ENCODE measurements at places on chromosomes 3 and 15.
A peak's percentile ranks its signal among the peaks of the same experiment; 100 is the strongest.

- no peak for DNase-seq
These were observed 887.2 kb downstream of the NAALADL2 start for GRCh38 chr3:175746308-175746707.

- DNase-seq = no peak
These were observed 1.1 kb downstream of the CMTM8 start for GRCh38 chr3:32239307-32240158.

GRCh38 chr3:24387000-24387399 is 107.7 kb downstream of the THRB start:
- DNase-seq = no peak

DNA sequence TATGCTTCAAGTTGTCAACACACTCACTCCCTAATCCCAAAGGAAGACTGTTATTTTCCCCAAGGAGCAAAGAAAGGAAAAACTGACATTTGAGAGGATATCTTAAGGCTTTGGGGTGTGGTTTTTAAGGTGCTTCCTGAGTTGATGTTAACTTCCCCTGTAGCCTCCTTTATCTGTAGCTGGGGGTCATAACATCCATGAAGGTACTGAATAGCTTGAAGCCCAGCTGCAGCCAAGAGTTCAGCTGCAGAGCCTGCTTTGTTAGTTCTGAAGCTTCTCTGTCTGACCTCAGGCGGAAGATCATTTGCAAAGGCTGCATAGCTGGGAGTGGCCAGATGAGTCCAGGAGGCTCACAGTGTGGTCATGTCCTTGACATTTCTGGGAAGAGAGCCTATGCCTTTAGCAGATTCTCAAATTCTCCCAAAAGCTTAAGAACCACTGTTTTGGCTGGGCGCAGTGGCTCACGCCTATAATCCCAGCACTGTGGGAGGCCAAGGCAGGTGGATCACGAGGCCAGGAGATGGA is 165.4 kb downstream of the SV2B start:
- DNase-seq = no peak

DNA sequence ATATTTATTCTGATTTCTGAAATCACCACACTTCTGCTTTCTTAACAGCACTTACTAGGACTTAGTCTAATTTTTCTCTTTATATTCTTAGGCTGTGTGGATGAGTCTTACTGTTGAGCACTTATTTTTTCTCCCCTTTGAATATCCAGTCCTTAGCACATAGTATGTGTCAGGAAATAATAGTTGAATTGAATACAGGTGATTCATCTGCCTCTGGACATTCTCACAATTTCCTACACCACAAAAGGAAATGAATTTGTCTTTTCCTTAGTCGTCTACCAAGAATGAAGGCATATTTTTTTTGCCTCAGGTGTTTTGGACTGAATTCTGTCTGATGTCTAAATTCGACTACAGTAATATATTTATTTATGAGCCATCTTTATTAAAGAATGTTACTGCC is 204.2 kb downstream of the GHSR start:
- DNase-seq = no peak

- DNase-seq = no peak
These were observed 319.4 kb upstream of the NR2F2 start for GRCh38 chr15:96011136-96011535.

DNA sequence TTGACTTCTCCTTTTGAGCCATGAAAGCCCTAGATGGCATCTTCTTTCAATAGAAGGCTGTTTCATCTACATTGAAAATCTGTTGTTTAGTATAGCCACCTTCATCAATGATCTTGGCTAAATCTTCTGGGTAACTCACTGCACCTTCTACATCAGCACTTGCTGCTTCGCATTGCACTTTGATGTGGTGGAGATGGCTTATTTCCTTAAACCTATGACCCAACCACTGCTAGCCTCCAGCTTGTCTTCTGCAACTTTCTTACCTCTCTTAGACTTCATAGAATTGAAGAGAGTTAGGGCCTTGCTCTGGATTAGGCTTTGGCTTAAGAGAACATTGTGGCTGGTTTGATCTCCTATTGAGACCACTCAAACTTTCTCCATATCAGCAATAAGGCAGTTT is 189.8 kb downstream of the PLCL2 start:
- no peak for DNase-seq

GRCh38 chr3:37114251-37115145 is 59.9 kb downstream of the LRRFIP2 start:
- DNase-seq = no peak

GRCh38 chr3:55574671-55575070 is 87.6 kb upstream of the WNT5A start:
- no peak for DNase-seq

GRCh38 chr3:124688581-124689454 is 41.4 kb upstream of the UMPS start:
- peak; percentile 27 for DNase-seq

DNA sequence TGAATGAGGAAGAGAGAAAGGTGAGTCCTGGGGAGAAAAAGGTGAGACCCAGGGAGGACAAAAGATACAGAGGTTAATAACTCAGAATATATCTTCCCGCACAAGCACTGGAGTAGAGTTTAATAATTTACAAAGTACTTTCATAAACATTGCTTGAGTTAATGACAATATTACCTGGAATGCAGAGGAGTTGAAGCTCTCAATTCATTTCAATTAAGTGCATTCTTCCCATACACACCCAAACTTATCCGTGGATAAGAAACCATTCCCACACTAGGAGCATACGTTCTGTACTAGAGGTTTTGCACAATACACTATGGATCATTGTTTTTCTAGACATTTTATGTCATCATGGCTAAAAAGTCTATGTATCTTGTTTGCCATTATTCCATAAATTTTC is 23.3 kb upstream of the KNG1 start:
- DNase-seq = no peak

GRCh38 chr3:22308871-22309270 is 557.9 kb upstream of the ZNF385D start:
- DNase-seq = no peak

GRCh38 chr15:99451484-99451883 is 114.3 kb upstream of the MEF2A start:
- no peak for DNase-seq

DNA sequence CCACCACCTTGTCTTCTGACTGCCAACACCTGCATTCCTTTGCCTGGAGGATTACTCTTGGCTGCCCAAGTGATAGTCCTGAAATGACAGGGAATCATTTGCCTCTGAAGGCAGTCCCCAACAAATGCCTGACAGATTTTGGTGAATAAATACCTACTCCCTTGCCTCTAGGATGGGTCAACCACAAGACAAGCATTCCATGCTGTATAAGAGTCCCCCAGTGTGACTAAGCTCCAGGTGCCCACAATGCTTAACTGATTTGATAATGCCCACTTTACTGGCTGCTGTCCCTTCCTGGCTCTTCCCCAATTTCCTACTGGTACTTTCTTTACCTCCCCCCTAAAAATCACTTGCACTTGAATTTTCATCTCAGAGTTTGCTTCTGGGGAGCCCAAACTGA is 14.8 kb downstream of the THRB start:
- no peak for DNase-seq

DNA sequence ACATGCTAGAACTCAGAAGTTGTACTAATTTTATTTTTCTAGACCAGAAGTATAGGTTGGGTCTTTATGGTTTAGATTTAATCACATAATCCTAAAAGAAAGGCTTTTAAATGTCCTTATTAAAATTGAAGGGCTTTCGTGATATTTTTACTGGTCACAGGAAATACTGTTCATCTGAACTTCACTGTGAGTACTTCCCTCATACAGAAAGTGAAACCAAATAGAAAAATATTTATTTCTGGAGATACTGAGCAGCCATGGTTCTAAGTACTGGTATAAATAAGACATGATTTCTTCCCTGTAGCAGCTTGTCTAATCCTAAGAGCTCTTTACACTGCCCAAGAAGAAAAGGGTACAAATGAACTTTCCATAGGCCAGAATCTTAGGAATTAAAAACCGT is 2.0 kb downstream of the SNRK start:
- DNase-seq = no peak

GRCh38 chr3:51971350-51971749 is 2.5 kb downstream of the ABHD14B start:
- no peak for DNase-seq

- DNase-seq = no peak
These were observed 19.4 kb upstream of the PPP4R2 start for GRCh38 chr3:72977060-72977808.

DNA sequence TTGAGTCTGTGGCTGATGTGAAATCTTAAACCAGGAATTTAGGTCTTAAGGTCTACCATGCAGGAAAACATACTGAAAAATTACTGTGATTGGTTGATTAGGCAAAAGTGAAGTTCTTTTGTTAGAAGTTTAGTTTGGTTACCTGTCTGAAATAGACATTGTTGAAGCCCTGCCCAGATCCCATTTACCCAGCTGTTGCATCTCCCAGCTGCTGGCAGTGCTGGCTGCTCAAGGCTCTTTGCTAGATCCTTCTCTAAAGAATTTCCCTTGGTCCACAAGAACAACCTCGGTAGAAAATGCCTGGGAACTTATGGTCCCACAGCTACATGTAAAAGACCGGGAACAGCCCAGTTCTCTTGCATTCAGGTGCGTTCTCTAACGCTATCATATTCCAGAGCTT is 137.3 kb downstream of the EDEM1 start:
- no peak for DNase-seq

DNA sequence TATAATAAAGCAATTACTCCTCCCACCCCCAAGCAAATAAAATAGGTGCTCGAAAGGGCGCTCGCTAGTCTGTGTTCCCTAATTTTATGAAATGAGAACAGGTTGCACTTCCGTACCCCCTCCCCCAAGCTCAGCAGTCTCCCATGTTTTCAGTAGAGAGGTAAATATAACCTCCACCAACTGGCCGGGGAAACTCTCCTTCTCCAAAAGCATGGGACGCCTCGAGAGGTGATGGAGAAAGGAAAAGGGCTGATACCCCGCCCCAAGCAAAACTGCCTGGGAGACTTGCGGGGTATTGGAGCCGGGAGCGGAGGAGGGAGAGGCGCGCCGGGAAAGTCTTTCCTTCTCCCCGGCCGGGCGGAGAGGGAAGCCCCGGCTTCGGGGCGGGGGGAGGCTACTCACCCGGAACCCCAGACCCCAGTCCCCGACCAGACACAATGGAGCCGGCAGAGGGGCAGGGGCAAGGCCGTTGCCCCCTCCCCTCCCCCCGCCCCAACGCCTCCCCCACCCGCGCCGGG is 605 bp downstream of the DCUN1D1 start:
- peak; percentile 15 for DNase-seq

GRCh38 chr3:133742351-133743091 is 3.7 kb upstream of the TF start:
- DNase-seq = no peak

DNA sequence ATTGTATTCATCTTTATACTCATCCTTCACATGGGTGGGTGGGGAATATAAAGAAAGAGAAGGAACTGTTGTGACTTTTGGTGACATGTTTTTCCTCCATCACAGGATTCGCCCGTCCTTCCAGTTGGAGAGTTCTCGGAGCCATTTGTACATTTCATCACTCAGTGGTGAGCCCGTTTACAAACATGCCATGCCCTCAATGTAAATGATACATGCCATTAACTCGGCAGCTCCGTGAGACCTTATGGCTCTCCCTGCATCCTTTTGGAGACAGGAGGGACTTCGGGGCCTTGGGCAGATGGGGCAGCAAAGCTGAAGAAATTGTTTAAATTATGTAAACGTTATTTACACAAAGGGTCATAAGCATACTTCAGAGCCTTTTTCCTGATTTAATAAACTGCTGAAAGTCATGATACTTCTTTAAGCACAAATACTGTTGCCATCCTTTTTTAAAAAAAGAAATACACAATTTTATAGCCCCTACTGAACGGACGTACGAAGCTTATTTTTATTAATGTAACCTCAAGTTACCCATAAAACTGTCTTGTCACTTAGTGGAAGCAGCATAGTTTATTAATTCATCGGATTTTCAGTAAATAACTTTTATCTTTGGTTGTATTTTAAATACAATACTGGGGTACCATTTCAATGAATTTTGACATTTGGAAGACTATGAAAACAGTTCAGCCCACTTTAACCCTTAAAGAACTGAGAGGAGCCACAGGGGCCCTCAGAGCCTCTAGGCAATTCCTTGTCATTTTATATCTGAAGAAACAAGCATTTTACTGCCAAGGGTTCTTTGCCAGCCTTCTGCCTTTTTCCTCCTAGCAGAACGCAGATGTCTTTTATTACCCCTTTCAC is 55.6 kb upstream of the SKOR1 start:
- peak; percentile 39 for DNase-seq

DNA sequence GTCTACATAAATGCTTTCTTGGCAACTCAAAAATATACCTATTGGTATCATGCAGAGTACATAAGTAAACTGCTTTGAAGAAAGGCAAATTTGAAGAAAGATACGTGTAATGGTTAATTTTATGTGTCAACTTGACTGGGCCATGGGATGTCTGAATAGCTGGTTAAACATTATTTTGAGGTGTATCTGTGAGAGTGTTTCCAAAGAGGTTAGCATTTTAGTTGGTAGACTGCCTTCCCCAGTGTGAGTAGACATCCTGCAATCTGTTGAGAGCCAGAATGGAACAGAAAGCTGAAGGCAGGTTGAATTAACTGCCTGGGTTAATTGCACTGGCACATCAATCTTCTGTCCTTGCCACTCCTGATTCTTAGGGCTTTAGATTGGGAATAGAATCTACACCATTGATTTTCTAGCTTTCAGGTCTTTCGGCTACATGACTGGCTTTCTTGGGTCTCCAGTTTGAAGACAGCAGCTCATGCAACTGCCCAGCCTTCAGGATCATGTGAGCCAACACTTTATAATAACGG is 98.3 kb downstream of the CMSS1 start:
- no peak for DNase-seq

- no peak for DNase-seq
These were observed 153.4 kb upstream of the MCTP2 start for GRCh38 chr15:94077938-94078337.

DNA sequence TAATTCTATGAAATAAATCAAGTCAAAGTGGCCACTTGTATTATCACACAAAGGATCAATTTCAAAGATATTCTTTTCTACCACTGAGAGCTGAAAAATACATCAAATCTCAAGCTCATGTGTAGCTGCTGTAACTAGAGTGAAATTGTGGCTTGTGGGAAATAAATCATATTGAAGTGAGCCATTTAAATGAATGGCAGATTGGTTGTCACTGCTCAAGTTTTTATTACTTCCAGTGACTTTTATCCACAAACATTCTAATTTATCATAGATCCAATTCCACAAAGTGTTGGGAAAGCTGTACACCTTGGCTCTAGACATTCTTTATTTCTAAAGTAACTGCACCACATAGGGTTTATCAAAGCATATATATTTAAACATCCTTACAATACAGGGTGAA is 285.4 kb downstream of the CNTN3 start:
- DNase-seq = no peak

GRCh38 chr3:148128136-148128535 is 569.6 kb upstream of the AGTR1 start:
- no peak for DNase-seq

GRCh38 chr3:82087958-82088357 is 326.5 kb upstream of the GBE1 start:
- DNase-seq = no peak

- no peak for DNase-seq
These were observed 808.8 kb downstream of the TUSC7 start for GRCh38 chr3:117518364-117518763.
